Endodermal cell (in vitro differentiated cells): ENCODE measurements at places on chromosomes 3 and 15. TPM values are rescaled to one million over a fixed set of nuclear protein-coding genes. Genes with fewer than 3 reads are reported as not detected.

PLA2G4D gene
- not detected in 3 replicates for total RNA-seq

LRTM1 gene
- total RNA-seq, result not detected in 3 replicates

TIGIT gene
- total RNA-seq, result not detected in 3 replicates

GAP43 gene
- 8.0 and 10.1 TPM in 2 replicates for total RNA-seq

GRCh38 chr3:190119461-190120268 is 1.0 kb downstream of the P3H2 start:
- DNase-seq, result no peak

- no peak for DNase-seq
Measured at GRCh38 chr3:69791106-69791505, 51.8 kb downstream of the MITF start.
